GOT3 (cell line): ENCODE measurements at places on chromosomes 6 and 20.

DNA sequence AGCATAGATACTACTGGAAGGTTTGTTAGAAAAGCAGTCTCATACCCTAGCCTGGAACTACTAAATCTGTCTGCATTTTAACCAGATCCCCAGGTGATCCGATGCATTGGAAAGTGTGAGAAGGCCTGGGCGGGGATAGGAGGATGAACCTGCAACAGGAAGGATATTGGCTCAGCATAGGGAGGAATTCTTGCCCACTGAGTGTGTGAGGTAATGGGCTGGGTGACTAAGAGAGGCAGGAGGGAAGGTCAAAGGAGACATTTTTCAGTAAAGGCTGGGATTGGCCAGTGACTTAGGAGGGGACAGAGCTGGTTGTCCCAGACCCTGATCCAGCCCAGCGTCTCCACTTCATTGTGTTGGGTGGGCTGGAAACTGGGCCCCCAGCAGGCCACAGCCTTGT is 191.0 kb upstream of the LRFN2 start:
- no peak for DNase-seq

GRCh38 chr6:161682982-161683381 is 409.1 kb upstream of the AGPAT4 start:
- DNase-seq = no peak

DNA sequence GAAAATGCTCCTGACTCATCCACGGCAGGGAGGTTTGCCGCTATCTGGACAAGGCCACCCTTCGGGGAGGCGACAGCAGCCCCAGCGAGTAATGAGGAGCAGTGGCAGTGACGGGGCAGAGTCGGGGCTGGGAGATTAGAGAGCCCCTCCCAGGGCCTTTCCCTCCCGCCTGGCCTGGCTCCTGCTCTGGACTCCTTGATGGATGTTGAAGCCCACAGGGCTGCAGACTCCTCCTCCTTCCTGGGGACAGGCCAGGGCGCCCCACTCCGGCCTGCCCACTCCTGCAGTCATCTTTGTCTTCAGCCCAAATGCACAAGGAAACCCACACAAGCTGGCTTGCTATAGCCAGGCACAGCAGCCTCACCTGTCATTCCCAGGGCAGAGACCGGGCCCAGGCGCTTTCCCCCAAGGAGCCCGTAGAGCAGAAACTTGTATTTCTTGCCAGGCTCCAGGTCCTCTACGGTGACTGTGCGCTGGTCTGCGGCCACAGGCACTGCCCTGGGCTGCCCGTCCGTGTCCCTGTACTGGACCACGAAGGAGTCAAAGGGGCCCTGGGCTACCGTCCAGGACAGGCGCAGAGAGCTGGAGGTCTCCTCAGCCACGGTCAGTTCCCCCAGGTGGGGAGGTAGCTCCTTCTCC is 7.7 kb downstream of the CYP21A2 start:
- DNase-seq = no peak

- DNase-seq = no peak
Observed at GRCh38 chr6:162395181-162395580, 332.4 kb downstream of the PRKN start.

DNA sequence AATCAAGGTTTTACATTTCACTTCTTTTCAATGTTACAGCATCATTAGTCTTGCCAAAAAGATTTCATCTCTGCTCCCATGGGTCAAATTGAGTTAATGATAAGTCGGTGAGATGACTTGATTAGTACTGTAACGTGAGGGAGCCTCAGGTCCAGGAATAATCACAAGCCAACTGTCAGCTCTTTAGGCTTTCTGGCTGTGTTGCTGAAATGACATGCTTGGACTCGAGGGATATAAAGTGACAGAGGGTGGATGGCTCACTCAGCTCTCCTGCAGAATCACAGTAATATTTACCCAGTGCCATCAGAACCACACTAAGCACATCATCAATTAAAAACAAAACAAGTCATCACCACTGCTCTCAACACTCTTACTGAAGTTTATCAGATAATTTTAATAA is 196.2 kb upstream of the THEMIS start:
- DNase-seq = no peak
